Osteoblast (primary cell): ENCODE measurements at places on chromosomes 7 and 10.
A peak's percentile ranks its signal among the peaks of the same experiment; 100 is the strongest.

DNA sequence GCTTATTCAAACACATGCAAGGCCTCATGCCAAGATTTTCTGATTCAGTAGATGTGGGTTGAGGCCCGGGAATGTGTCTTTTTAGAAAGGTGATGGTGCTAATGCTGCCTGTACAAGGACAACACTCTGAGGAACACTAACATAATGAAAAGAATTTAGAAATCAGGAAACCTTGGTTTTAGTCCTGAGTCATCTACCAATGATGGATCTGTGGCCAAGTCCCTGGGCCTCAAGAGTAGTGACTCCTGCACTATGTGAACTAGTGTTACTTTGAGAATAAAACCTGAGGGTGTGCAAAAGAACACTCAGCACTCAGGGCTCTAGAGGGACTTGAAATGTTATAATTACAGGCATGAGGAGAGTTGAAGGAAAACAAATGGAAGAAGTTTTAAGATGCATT, 741.7 kb upstream of the GALNT17 start:
- H3K27ac ChIP-seq: no peak overlapping the region
- no peaks in the 10 kb centered on the region for H3K36me3 ChIP-seq

- DNase-seq: no peak
- no peak overlapping the region for H3K4me3 ChIP-seq
- H3K27ac ChIP-seq: no peak overlapping the region
- H3K27me3 ChIP-seq: no peaks in the 10 kb centered on the region
Observed at GRCh38 chr10:35365994-35366393, 29.7 kb downstream of the CCNY start.

- peak; percentile 32 for DNase-seq
- no peaks in the 10 kb centered on the region for H3K27me3 ChIP-seq
- no peak overlapping the region for H3K27ac ChIP-seq
- no peak overlapping the region for H3K4me3 ChIP-seq
Observed at GRCh38 chr7:67661-68395, 124.5 kb upstream of the FAM20C start.

DNA sequence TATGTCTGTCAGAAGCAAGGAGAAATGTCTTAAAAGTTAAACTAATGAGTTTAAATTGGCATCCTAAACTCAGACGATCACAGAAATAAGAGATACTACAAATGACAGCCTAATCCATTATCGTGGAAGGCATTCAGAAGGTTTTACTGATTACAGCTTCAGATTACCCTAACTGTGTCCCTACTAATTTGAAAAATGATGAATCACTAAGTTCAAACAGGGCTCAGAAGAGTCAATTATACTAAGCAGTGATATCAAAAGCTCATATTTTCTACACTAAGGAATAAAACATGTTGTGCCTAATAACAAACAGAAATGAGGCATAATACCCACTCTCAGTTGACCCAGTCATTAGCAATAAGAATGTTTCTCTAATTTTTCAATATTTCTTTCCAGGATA, 152.0 kb upstream of the NRBF2 start:
- DNase-seq: no peak
- no peaks in the 10 kb centered on the region for H3K4me1 ChIP-seq
- peaks cover 8% of the 10 kb centered on the region for H3K27me3 ChIP-seq

DNA sequence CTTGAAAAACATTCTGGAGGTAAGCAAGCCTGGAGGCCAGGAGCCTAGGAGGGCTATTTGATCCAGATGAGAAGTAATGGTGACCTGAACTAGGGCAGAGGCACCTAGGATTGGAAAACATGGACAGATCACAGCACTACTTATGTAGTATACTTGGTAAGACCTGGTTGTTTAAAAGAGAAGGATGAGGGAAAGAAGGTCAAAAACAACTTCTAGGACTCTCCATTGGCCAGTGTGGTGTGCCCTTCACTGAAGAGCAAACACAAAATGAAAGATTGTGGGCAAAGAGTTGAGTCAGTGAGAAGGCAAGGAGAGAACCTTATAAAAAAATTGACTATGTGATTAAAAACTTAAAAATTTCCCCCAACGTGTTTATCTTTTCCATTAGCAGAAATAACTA, 14.3 kb downstream of the ANKRD1 start:
- H3K4me1 ChIP-seq: peaks cover under 1% of the 10 kb centered on the region
- DNase-seq: no peak
- no peak overlapping the region for H3K27ac ChIP-seq
- no peaks in the 10 kb centered on the region for H3K27me3 ChIP-seq
- no peak overlapping the region for H3K4me3 ChIP-seq

- no peaks in the 10 kb centered on the region for H3K27me3 ChIP-seq
- DNase-seq: peak; percentile 37
- H3K27ac ChIP-seq: no peak overlapping the region
- H3K4me3 ChIP-seq: no peak overlapping the region
- no peaks in the 10 kb centered on the region for H3K36me3 ChIP-seq
Observed at GRCh38 chr10:69146759-69147158, 22.8 kb downstream of the VPS26A start.

- H3K27ac ChIP-seq: no peak overlapping the region
- no peaks in the 10 kb centered on the region for H3K4me1 ChIP-seq
- no peak overlapping the region for H3K4me3 ChIP-seq
Observed at GRCh38 chr10:11175823-11176243, 158.2 kb downstream of the CELF2 start.

DNA sequence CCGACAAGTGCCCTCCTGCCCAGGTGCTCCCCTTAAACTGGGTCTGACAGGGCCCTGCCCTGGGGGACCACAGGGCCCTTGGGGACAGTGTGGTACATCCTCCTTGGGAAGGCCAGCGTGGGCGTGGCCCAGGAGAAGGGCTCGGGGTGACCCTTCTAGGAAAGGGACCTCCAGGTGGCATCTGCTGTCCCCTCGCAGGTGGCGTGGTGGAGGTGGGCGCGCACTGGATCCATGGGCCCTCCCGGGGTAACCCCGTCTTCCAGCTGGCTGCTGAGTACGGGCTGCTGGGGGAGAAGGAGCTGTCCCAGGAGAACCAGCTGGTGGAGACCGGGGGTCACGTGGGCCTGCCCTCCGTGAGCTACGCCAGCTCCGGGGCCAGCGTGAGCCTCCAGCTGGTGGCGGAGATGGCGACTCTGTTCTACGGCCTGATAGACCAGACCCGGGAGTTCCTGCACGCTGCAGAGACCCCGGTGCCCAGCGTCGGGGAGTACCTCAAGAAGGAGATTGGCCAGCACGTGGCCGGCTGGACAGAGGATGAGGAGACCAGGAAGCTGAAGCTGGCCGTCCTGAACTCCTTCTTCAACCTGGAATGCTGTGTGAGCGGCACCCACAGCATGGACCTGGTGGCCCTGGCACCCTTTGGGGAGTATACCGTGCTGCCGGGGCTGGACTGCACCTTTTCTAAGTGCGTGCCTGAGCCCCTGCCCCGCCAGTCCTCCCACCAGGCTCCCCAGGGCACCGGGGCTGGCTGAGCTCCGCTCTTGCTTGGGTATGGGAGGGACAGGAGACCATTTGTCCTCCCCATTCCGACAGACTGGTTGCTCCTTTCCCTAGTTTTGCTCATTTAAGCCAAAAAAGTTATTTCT, 972 bp downstream of the PAOX start:
- H3K4me3 ChIP-seq: peak overlapping the region; percentile 73
- H3K36me3 ChIP-seq: no peaks in the 10 kb centered on the region
- H3K4me1 ChIP-seq: no peaks in the 10 kb centered on the region
- H3K27me3 ChIP-seq: no peaks in the 10 kb centered on the region
- H3K27ac ChIP-seq: no peak overlapping the region

DNA sequence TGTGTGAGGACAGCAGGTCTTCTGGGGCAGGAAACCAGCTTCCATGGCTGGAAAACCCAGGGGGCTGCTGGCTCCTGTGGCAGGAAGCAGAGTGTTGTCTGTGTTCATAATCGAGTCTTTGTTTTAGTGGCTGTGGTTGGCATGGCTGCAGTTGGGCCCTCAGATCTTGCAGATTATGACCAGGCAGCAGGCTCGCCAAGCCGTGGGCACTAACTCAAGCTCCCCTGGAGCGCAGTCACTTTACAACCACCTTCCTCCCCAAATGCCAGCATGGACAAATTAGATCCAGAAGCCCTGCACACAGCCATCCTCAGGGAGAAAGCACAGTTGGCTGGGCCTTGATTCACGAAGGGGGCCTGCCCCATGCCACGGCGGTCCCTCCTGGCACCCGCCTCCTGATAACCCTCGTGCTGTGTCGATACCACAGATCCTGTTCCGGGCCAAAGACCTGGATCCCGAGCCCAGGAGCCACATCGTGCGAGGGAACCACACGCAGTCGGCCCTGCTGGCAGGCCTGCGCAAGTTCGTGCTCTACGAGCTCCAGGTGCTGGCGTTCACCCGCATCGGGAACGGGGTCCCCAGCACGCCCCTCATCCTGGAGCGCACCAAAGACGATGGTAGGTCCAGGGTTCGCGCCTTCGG, 552.5 kb upstream of the FOXK1 start:
- no peaks in the 10 kb centered on the region for H3K4me1 ChIP-seq
- no peak overlapping the region for H3K27ac ChIP-seq
- H3K4me3 ChIP-seq: no peak overlapping the region
- no peaks in the 10 kb centered on the region for H3K36me3 ChIP-seq
- H3K27me3 ChIP-seq: no peaks in the 10 kb centered on the region

DNA sequence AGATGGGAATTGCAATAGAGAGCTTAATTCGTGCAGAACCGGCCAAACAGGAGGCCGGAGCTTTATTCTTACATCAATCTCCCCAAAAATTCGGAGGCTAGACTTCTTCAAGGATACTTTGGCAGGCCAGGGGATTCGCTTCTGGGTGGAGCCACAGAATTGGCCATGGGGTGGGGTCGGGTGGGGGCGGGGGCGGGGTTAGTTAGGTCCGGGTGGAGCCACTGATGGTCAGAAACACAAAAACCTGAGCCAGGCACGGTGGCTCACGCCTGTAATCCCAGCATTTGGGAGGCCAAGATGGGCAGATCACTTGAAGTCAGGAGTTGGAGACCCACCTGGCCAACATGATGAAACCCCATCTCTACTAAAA, 87.5 kb downstream of the SEPTIN14 start:
- DNase-seq: no peak
- no peak overlapping the region for H3K27ac ChIP-seq
- H3K36me3 ChIP-seq: no peaks in the 10 kb centered on the region
- no peaks in the 10 kb centered on the region for H3K4me1 ChIP-seq
- no peak overlapping the region for H3K4me3 ChIP-seq

DNA sequence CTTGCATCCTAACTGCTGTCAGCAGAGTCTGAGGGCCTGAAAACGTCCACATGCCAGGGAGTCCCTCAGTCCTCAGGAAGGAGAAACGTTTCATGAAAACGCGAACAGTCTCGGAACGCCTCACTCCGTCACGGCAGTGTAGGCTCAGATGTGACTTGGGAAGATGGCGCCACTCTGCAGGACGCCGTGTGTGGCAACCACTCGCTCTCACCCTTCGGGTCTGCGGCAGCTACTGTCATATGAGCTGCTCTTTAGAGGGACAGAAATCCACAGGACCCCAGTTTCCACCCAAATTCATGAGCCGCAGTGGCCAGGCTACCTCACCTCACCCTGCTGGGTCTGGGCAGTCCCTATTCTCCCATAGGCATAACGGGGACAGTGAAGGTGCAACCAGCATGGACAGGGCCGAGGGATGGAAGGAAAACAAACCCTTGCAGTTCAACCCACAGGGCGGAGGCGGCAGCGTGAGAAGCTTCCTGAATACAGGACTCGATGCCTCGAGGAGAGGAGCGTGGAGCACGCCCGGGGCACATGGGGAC, 438.3 kb downstream of the DNAJB6 start:
- no peak for DNase-seq
- H3K27me3 ChIP-seq: no peaks in the 10 kb centered on the region
- no peak overlapping the region for H3K27ac ChIP-seq
- no peaks in the 10 kb centered on the region for H3K4me1 ChIP-seq

DNA sequence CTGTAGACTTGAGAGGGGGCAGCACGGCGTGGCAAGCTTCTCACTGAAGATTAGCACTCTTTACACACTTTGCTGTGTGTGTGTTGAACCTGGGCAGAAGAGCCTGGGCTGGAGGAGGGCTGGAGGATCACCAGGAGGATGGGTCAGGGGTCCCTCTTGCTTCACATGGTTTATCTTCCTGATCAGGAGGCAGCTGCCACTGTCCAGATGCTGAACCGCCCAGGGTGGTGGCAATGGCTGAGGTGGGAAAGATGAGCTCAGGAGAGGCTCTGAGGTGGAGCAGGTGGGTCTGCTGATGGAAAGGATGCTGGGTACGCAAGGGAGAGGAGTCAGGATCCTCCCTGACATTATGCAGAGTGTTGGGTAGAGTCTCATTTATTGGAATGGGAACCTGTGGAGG, 191.5 kb downstream of the RAMP3 start:
- H3K36me3 ChIP-seq: no peaks in the 10 kb centered on the region
- DNase-seq: no peak
- no peaks in the 10 kb centered on the region for H3K4me1 ChIP-seq
